ENCODE measurements at places on chromosomes 4 and X.

DNA sequence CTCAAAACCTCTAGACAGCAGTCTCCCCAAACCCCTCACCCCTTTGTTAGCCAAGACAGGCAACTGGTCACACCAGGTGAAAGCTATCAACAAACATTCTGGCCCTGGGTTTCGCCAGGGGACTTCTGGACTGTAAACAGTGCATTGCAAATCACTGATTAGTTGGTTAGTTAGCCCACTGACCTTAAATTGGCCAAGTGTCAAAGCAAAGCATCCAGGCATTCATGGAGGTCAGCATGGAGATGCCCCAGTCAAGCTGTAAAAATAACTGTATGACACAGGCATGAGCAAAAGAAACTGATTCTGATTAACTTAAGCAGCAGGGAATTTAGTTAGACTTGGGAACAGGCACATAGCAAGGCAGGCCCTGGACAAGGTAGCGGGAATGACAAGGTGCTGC lies 156.0 kb upstream of the TTC29 start:
- no peak for DNase-seq

DNA sequence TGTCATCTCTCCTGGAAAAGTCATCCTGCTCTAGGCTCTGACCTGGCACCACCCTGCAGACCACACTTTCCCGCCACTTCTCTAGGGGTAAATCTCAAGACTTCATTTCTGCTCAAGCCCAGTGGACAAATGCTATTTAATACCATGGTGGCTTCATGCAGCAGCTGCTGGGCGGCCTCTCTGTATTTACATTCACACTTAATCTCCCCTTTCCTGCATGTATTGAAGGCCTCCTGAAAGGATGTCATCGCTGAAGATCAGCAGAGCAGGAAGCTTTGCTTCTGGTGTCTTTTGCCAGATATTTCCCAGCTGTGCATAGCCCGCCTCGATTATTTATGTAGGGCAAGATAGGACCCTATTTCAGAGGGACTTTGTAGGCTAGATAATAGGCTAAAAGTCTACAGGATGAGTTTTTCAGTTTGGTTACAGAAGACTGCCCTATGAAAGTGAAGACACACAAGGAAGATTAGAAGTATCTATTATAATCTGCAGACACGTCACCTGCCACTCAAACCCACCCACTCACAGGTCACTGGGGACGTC lies 17.2 kb downstream of the PROM1 start:
- DNase-seq, result no peak

GRCh38 chrX:8430444-8430843 lies 34.2 kb upstream of the VCX3B start:
- DNase-seq, result no peak

DNA sequence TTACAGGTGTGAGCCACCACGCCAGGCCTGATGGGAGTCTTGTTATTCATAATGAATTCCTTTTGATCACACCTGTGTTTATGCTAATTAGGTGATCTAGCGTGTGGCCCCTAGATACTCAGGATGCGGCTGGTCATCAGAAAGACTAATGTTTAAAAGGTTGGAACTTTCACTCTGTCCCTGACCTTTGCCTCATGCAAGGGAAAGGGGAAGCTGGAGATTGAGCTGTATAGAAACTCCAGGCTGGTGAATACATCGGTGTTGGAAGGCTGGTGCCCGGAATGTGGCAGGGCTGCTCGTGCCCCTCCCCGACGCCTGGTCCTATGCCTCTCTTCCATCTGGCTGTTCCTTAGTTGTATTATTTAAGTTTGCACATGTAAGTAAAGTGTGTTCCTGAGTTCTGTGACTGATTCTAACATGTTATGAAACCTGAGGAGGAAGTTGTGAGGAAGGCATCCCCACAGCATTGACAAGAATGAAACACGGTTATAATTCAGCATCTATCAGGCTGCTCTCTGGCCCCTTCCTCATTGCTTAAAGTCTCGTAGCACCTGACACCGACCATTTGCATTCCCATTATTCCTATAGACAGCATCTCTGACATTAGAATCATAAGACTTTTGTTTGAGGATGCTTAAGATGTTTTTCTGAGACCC lies 28.9 kb downstream of the CASP3 start:
- no peak for DNase-seq

- no peak for DNase-seq
Measured at GRCh38 chr4:99861120-99861905, 32.9 kb downstream of the LAMTOR3 start.

DNA sequence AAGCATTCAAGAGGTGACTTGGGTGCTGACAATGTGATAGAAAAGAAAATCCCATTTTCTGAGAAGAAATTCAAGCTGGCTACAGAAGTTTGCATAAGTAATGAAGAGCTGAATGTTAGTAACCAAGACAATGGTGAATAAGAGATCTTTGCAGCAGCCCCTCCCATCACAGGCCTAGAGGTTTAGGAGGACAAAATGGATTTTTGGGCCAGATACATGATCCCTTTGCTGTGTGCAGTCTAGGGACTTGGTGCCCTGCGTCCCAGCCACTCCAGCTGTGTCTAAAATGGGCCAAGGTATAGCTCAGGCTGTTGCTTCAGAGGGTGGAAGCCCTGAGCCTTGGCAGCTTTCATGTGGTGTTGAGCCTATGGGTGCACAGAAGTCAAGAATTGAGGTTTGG lies 107.0 kb upstream of the EPHA5 start:
- no peak for DNase-seq

DNA sequence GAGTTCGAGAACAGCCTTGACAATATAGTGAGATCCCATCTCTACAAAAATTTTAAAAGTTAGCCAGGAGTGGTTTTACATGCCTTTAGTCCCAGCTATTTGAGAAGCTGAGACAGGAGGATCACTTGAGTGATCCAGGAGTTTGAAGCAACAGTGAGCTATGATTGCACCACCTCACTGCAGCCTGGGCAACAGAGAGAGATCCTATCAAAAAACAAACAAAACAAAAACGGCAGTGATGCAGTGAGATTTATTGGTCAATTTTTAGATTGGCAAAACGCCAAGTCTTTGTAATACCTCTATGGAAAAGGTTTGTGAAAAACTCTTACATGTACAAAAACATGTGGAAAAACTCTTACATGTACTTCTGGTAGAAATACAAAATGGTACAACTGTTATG lies 91.3 kb downstream of the PTPN13 start:
- DNase-seq, result no peak

GRCh38 chr4:94933799-94934198 lies 176.0 kb downstream of the BMPR1B start:
- no peak for DNase-seq

- DNase-seq, result no peak
Measured at GRCh38 chr4:2258091-2259035, 3.5 kb downstream of the MXD4 start.

DNA sequence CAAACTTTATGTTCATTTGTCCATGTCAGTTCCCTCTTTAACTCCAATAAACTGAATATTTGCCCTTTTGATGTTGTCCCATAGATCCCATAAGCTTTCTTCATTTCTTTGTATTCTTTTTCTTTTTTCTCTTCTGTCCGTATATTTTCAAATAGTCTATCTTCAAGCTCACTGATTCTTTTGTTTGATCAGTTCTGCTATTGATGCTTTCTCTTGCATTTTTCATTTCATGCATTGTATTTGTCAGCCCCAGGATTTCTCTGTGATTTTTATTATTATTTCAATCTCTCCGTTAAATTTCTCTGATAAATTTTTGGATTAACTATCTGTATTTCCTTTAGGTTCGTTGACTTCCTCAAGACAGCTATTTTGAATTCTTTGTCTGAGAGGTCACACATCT lies 272.9 kb upstream of the GALNT7 start:
- DNase-seq, result no peak

DNA sequence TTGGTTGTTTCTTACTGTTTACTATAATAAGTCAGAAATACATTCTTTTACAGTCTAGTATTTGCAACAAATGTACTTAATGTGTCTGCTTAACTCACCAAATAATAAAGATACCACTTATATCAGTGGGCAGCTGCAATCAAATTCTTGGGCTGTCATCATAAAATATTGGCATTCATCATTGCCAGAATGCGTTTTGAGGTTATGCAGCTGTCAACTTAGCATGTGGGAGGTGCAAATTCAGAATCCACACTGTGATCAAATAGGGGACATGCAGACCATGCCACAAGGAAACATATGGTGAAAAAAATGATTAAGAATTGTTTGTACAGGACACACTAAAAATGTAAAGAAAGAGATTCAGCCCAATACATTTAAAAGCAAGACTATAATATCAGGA lies 86.5 kb downstream of the HCCS start:
- no peak for DNase-seq

GRCh38 chrX:146241902-146242301 lies 424.3 kb downstream of the SLITRK2 start:
- DNase-seq, result no peak

DNA sequence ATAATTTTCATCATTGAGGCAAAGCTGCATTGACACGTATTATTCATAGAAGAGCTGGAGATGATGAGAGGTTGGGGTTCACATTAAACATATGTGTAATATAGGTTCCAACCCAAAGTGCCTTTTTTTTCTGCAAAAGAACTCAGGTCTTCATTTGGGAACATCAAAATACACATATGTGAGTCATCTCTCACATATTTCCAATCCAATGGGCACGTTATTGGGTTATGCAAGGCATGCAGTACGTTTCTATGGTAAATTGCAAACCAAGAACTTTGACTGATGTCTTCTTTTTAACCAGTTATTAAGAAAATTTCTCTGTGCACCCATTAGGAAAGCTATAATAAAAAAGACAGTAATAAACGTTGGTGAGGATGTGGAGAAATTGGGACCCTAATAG lies 150.3 kb upstream of the FAM9B start:
- DNase-seq, result no peak

GRCh38 chr4:80101792-80102116 lies 28.7 kb upstream of the ANTXR2 start:
- DNase-seq, result no peak

GRCh38 chr4:180665481-180665880 lies 1577.7 kb upstream of the TENM3 start:
- no peak for DNase-seq

GRCh38 chrX:3191201-3191600 lies 149.9 kb downstream of the ARSF start:
- DNase-seq, result no peak

DNA sequence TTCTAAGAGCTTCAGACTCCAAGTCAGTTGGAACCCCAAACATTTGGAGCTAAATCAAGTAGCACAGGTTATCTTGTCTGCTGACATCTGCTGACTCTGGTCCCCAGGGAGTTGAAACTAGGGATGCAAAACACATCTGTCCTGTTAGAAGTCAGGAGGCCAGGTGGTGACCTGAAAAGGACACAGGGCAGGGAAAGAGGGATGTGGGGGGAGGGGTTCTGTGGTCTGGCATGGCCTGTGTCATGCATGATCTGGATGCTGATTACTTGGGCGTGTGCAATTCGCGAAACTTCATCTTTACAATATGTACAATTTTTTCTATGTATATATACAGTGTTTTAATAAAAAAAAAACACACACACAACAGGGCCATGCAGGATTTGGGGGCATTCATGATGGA lies 55.3 kb downstream of the FHDC1 start:
- DNase-seq, result no peak

DNA sequence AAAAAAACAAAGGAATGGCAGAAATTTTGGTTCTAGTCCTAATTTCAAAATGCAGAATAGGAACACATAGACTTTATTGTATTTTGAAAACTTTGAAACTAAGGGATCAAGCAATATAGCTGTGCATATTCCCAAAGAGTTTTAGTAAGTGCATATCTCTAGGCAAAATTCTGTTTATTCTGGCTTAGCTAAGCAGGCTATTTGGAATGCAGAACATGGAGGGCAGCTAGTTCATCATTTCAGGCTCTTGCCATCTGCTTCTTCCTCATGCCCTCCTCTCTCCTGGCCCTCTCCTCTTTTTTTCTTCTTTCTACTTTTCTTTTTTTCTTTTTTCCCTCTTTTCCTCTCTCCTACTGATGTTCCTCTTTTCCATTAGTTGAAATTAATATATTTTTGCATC lies 12.0 kb upstream of the IL13RA2 start:
- no peak for DNase-seq

GRCh38 chr4:5869966-5870619 lies 22.8 kb downstream of the CRMP1 start:
- no peak for DNase-seq

- no peak for DNase-seq
Measured at GRCh38 chr4:123443401-123444289, 47.0 kb downstream of the SPRY1 start.

DNA sequence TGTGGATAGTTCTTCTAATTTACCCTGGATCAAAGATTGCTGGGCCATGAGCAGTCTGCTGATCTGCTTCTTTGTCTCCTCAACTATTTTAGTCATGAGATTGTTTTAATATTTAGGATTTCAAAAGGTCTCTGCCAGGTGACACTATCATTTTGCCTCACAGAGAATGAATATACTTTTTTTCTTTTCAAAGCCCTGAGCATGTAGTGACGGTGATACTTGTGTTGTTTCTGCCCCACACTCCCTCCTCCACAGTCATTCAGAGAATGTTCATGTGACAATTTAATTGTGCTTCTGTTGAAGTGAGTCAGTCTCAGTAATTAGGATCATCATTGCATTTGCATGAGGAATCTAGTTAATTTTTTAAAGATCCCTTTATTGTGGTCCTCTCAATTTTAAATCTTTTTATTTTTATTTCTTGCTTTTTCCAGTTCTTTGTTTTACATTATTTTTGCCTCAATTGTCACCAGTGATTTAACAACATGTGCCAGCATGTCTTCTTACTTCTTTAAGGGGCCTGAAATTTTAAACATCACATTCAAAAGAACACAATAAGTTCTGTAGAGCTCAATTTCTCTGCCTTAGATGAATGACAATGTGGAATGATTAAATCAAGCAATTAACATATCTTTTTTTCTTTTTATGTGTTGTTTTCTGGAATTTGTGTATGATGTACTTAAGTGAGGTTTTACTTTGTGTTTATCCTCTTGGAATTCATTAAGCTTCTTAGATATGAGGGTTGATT lies 12.3 kb downstream of the MMRN1 start:
- DNase-seq, result no peak

DNA sequence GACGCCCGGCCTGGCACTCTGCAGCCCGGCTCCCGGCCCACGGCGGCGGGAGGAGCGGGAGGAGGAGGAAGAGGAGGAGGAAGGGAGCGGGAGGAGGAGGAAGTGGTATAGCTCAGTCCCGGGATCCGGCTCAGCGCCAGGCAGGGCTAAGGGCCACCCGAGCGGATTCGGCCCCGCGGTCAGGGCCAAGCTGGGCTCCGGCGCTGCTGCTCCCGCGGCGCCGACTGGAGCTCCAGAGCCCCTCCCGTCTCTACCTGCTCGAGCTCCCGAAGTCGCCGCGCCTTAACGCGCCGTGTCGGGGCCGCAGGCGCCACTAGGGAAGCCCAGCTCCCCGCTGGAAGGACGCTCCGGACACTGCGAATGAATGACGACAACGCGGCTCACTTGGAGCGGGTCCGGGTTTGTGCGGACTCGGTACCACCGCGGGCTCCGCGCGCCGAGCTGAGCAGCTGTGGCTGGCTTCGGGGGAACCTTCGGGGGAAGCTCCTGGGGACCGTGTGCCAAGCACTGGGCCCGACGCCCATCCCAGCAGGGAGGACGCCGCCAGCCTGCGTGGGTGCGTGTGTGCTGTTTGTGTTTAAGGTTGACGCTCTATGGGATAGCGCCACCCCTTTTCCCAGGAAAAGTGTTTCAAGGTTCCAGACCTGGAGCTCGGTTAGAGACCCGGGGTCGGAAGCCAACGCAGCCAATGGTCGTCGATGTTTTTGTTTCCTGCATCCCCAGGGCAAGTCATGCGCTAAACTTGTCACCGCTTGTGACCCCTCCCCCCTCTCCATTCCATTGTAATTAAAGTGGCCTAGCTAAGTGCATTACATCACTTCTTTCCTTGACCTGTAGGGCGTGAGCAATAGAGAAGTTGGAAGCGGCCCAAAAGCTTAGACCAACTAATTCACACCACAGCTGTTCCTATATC lies at the start of gene TBC1D9:
Gene TBC1D9, minus strand, starts transcription at position 67 of the 913 bp plus-strand sequence. CDS start 340 bp downstream, outside the sequence.
- DNase-seq, result no peak
